ENCODE measurements at places on chromosomes 4 and X.

DNA sequence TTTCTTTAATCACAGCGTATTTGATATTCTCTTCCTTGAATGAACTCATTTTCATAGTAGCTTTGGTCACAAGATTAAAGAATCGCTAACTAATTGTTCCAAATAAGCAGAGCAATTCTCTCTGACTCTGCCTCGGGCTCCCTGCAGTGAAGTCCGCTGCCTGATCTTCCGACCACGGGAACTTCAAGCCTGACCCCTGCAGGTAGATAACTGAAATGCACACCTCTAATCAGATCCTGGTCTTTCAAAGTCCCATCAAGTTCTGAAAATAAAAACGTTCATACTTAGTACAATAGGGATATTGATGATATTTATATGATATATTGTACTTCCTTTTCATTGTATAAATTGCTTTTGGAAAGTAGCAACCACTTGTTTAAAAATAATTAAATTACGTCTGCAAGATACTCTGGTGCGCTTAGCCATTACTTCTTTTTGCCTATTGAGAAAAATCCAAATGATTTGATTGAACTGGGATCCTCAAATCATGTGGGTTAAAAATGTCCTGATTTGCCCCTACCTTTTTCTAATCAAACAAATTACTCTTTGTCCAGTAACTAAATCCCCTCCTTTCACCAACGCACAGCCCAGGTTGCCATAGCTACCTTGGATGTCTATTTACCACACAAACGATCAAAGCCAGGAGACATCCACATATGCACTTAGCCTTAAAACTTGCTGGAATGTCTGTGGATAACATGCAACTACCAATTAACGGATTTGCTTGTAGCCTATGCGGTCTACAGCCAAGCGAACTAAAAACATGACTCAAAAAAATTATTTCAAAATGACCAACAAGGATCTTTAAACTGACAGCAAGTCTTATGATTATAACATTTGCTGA, 4.2 kb downstream of the MID1 start:
- peak; percentile 61 for DNase-seq

DNA sequence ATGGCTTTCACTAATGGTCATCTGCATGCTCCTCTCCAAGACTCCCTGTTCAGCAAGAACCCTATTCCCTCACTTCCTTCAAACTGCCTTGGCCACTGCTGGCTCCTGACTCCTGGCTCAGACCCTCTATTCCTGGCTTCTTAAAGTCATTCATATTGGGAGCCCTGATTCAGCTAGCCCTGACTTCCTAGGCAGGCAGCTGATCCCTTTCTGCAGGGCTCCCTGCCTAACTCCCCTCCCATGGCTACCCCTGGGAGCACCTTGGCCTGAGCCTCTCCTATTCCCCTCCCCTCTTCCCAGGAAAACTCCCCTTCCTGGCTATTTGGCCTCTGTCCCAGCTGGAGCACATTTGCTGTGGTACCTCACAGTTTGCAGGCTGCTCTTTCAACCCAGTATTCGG, 154.9 kb upstream of the PJA1 start:
- no peak for DNase-seq

DNA sequence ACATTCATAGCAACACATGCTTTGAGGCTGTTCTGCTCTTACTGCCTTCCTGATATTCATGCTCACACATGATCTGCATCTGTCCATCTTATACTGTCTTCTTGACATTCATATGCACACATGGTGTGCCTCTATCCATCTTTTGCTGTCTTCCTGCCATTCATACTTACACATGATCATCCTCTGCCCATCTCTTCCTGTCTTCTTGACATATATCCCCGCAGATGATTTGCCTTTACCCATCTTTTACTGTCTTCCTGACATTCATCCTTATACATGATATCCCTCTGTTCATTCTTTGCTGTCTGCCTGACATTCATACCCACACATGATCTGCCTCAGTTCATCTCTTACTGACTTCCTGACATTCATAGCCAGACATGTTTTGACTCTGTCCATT, 36.8 kb downstream of the SCML1 start:
- DNase-seq: no peak

- no peak for DNase-seq
Observed at GRCh38 chrX:129549124-129549523, 9.1 kb downstream of the OCRL start.

DNA sequence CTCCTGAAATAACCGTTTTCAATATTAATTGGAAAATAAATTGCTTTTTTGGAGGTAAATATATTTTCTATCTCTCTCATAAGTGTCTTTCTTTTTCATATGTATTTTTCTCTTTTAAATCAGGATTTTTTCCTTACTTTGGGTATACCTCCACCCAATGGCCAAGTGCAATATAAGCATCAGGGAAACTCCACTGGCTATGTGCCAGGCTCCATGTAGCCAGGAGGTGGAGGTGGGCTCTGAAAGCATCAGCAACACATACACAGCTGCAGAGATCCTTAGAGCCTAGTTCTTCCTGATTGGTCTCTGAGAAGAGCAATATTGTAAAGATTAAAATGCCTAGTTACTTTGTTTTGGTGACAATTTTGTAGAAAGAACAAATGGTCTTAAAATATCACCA, 3.4 kb downstream of the GABRA2 start:
- peak; percentile 59 for DNase-seq

- peak; percentile 53 for DNase-seq
Observed at GRCh38 chrX:74383611-74384010, 37.7 kb upstream of the SLC16A2 start.

GRCh38 chrX:38991656-38992440, 190.6 kb downstream of the MID1IP1 start:
- DNase-seq: no peak

DNA sequence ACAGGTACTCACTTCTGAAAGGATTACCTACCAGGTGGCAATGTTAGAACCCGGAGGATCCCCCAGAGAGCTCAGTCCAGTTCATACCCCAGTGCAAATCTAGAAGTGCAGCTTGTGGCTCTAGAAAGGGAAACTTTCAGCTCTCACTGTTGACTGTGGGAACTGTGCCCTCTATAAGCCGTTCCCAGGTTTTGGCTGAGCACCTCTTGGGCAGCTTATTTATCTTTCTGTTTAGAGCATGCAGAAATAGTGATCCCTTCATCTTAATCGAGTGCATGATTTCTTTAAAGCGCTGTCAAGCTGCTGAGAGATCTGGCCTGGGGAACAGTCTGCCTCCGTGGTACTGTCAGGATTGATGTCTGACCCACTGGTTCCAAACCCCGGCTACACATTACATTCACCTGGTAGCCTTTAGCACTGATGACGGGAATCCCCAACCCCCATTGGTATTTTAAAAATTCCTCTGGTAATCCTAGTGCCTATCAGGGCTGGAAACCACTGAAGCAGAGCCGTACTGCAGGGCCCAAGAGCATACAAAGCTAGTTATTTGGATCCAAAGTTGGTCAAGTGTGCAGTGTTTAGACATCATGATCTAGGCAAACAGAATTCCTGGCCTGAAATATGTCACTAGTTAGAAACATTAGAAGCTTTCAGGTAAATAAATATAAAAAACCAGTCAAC, 103.2 kb downstream of the KLHL8 start:
- DNase-seq: no peak

- no peak for DNase-seq
Observed at GRCh38 chr4:80229128-80229527, 31.8 kb downstream of the PRDM8 start.

DNA sequence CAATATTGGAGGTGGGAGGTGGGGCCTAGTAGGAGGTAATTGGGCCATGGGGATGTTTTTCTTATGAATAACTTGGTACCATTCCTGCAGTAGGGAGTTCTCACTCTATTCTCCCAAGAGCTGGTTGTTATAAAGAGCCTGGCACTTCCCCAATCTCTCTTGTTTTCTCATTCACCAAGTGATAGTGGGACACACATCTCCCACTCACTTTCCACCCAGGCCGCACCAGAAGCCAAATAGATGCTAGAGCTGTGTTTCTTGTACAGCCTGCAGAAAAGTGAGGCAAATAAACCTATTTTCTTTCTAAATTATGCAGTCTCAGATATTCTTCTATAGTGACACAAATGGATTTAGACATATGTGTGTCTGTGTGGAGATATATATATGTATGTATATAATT, 117.6 kb downstream of the ANKRD50 start:
- no peak for DNase-seq

GRCh38 chr4:76803522-76803921, 94.4 kb downstream of the SOWAHB start:
- DNase-seq: peak; percentile 75

GRCh38 chr4:74284053-74284452, 24.2 kb upstream of the EPGN start:
- no peak for DNase-seq

- DNase-seq: peak; percentile 29
Observed at GRCh38 chr4:57110640-57111511, 691 bp upstream of the IGFBP7 start.

GRCh38 chrX:151966236-151966635, 8.2 kb downstream of the GABRE start:
- no peak for DNase-seq

- DNase-seq: no peak
Observed at GRCh38 chr4:10667701-10668326, 16.8 kb downstream of the CLNK start.

DNA sequence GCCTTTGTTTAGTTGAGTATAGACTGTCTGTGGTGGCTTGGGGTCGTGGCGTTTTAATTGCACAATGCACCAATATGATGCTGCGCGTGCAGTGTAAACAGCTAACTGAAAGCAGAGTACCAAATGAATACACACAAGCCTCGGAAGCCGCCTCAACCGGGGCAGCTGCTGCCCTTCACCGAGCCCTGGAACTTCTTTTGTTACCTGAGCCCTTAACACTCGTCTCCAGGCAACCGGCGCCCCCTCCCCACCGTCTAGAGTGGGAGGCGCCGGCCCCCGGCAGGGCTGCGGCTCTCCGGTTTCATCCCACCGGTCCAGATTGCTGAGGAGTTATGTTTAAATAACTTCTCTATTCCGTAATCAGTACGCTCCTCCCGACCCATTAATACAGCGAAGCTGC, 173.2 kb upstream of the TBL1X start:
- peak; percentile 15 for DNase-seq

DNA sequence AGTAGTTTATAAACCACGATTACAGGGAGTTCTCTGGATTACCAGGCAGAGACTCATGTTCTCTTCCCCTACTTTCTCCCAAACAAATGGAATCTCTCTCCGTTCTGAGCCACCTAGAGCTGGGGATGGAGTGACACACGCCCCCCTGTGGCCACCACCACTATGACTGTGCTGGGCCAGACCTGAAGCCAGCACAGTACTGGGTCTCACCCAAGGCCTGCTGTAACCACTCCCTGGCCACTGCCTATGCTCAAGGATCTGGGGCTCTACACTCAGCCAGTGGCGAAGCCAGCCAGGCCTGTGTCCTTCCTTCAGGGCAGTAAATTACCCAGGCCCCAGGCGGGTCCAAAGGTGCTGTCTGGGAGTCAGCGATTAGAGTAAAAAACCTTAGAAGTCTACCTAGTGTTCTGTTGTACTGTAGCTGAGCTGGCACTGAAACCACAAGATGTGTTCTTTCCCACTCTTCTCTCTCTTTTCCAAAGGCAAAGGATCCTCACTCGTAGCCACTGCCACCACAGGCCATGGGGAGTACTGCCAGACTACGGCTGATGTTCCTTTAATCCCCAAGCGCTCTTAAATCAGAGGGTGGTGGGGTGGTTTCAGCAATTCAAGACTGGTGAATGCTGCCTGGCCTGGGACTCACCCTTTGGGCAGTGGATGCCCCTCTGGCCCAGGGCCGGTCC, 412.2 kb upstream of the ARX start:
- DNase-seq: no peak

GRCh38 chrX:29661290-29661689, 554.1 kb upstream of the MAGEB2 start:
- no peak for DNase-seq

DNA sequence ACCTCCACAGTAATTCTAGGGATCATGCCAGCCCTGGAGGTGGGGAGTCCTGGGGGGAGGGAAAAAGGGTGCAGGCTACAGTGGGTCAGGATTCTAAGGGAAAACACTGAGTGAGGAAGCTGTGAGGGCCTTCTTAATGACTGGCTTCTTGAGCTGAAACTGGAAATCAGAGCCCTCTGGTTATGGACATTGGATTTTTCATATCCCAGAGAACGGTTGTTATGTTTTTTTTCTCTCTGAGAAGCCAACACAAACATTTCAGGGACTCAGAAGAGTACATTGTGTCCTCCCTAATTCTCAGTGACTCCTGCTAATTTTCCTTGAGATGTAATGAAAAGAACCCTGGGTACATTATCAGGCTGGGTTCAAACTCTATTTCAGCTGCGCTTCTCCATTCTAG, 162.4 kb upstream of the PRDX4 start:
- no peak for DNase-seq

DNA sequence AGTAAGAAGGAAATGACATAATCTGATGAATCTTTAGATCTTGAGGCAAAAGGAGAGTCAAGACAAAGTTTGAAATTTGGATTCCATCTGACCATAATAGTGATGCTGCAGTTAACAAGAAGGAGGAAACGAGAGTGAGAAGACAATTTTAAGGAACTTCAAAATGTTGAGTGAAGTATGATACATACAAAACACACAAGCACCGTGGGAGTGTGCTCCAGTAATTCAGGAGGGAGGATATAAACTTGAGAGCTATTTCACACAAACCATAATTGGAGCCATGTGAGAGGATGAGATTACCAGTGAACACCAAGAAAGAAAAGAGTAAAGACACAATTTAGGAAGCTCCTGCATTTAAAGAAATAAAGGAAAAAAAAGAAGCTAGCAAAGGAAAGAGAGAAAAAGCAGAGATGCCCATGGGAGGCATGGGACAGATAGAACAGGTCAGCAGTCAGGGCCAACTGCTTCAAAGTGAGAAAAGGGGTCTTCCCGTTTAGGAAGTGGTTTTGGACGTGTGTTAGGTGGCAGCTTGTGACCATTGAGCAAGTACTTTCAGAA, 150.7 kb upstream of the SLC7A11 start:
- no peak for DNase-seq

DNA sequence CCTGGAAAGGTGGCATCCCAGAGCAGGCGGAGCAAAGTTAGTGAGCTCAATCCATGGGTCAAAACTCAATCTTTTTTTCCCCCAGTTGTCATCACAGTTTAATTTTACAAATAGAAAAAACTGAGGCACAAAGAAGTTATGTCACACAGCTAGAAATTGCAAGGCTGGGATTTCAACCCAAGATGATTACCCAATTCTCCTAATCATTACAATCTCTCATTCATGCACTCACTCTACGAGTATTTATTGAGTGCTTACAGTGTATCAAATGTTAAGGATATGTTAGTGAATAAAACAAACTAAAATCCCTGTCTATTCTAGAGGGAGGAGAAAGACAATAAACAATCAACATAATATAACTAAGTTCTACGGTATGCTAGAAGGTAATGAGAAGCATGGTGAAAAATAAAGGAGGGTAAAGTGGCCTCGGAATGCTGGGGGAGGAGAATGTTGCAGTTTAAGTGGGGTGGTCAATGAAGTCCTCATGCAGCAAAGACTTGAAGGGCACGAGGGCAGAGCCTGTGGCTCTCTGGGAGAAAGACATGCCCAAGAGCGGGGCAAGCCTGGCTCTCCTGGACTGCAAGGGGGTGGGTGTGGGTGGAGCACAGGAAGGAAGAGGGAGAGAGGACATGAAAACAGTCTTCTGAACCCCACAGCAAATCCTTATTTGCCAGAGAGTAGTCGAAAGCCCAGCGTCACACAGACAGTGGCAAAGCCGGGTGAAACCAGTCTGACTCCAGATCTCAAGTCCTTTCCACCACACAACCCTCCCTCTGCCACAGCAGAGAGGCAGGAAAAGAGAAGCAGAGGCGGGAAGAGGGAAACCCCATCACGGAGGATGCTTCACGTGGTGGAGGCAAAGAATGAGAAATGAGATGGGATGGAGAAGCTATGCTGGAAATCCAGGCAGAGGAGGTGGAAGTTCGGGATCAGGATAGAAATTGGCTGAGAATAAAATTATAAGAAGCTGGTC, 48.3 kb downstream of the RAB33B start:
- DNase-seq: no peak

Data from hepatocyte (in vitro differentiated cells).